ENCODE measurements at places on chromosomes 4 and X.

DNA sequence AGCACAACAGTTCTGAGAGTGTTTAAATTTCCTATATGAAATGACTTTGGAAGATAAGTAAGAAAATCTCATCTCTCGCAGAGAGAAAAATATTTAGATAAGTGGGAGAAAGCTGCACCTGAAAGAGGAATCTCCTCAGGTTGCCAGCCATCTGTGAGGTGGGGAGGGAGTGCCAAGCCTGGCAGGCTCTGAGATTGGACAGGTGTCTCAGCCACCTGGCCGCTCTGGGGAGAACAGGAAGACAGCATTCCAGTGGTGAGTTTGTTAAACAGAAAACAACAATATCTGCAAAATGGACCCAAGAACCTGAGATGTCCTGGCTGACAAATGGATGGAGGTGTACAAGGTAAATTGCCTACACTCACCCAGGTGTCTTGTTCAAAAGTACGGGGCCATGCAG, 31.3 kb downstream of the EMCN start:
- DNase-seq = no peak

- no peak for DNase-seq
Measured at GRCh38 chr4:56468097-56468422, 643 bp downstream of the SRP72 start.

DNA sequence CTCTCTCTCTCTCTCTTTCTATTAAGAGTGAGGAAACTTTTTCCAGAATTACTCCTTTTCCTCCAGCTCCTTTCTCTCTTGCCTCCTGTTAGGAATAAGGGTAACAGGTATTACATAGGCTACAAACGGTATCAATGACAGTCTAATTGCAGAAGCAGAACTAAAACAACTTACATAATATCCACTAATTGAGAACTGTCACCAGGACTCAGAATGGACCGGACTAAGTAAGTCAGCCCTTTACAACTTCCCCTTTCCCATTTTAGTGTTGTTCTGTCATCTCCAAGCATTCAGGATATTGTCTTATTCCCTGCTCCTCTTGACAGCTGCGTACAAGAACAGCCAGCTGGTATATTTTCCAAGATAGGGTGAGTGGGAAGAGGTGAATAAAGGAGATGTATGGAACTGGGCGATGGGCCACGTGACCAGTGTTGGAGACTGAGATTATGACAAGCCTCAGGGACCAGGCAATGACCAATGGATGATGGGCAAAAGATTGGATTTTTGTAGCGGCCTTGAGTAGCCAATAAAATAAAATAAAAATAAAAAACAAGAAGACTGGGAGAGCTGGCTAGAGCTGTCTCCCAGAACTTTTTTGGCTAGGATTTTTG, 2.3 kb upstream of the FNIP2 start:
- no peak for DNase-seq

DNA sequence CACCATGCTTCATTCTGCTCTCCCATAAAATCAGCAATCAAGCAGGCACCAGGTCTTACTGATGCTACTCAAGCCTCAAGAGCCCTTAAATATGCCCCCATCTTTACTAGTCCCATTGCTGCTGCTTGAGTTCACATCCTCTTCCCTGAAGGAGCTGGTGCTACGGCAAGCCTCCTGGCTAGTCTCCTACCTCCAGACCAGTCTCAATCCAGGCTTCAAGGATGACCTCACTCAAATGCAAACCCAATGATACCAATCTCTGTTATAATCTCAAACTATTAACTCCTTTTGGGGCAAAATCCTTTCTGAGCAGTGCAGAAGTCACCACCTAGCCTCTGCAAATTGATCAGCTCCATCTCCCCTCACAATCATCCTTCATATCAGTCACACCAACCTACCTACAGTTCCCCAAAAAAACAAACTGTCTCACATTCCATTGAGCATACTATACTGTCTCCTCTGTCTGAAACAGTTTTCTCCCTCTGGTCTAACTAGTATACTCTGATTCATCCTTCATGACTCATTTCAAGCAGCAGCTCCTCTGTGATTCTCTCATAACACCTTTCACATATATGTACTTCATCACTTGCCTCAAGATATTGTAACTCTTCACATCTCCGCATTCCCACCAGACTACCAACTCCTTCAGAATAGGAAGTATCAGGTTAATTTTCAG, 30.0 kb downstream of the PAPSS1 start:
- DNase-seq = no peak

DNA sequence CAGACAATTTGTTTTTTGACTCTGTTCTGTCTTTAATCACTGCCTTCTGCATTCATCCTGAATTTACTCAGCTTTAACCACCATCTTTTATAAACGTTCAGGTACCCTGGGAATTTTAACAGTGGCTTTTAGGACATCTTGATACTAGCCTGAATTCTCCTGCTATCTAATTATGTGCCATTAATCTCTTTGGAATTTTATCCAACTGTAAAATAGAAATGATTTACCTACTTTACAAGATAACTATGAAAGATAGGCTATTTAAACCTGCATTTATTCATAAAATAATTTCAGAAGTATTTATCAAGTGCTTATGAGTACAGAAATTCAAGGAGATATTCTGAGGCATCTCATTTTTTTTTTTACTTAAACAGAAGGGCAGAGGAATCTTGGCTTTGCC, 146.5 kb upstream of the PLAC1 start:
- DNase-seq = no peak

GRCh38 chrX:106144755-106145639, 23.1 kb upstream of the PWWP3B start:
- DNase-seq = no peak

DNA sequence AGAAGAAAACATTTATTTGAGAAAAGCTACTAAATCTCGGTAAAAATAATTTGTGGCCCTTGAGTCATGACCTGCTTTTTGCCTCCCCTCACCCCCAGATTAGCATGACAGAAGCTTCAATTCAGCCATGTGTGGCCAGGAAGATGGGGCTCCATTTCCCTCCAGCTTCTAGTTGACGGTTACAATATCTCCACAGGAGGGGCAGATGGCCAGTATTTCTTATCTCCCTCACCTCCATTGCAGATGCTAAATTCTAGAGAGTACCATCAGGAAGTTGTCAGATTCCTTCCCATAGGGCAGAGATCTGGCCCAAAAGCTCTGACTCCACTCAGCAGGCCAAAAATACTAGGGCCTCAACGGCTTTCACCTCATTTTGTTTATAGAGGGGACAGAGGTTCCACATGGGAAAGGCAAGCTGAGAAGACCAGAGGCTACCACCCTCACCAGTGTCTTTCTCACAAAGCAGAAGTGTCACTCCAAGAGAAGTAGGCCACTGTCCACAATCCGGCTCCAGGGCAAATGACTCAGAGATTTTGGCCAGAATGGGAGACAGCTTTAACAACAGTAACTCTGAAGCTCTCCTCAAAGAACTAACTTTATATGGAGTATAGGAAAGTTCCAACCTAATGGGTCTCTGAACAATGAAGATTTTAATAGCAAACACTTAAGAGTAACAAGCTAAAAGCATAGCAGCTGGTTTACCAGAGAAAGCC, 108.3 kb downstream of the TBC1D19 start:
- no peak for DNase-seq

- no peak for DNase-seq
Measured at GRCh38 chr4:71545168-71545567, 206.3 kb downstream of the SLC4A4 start.

DNA sequence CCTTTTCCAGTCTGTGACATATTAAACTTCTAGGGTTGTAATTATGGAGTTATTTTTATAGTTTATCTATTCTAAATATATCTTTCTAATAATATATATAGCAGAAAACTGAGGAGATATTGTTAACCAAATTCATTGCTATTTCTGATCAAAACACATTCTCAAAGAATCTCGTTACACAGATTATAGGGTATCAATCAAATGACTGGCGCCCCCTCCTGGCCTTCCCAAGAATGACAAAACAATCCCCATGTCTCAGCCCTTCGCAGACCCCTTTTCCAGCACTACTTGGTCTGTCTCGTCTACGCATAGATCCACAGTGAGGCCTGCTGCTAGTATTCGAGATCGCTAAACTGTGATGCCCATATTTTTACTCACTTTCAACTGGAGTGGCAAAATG, 209.3 kb downstream of the GPC3 start:
- DNase-seq = no peak

- DNase-seq = no peak
Measured at GRCh38 chrX:111492085-111492484, 19.4 kb upstream of the SERTM2 start.

GRCh38 chr4:183164963-183165362, 65.9 kb downstream of the WWC2 start:
- DNase-seq = no peak

- no peak for DNase-seq
Measured at GRCh38 chr4:33467291-33467690, 2747.1 kb downstream of the PCDH7 start.

- DNase-seq = no peak
Measured at GRCh38 chrX:115499112-115499805, 61.7 kb upstream of the PLS3 start.

DNA sequence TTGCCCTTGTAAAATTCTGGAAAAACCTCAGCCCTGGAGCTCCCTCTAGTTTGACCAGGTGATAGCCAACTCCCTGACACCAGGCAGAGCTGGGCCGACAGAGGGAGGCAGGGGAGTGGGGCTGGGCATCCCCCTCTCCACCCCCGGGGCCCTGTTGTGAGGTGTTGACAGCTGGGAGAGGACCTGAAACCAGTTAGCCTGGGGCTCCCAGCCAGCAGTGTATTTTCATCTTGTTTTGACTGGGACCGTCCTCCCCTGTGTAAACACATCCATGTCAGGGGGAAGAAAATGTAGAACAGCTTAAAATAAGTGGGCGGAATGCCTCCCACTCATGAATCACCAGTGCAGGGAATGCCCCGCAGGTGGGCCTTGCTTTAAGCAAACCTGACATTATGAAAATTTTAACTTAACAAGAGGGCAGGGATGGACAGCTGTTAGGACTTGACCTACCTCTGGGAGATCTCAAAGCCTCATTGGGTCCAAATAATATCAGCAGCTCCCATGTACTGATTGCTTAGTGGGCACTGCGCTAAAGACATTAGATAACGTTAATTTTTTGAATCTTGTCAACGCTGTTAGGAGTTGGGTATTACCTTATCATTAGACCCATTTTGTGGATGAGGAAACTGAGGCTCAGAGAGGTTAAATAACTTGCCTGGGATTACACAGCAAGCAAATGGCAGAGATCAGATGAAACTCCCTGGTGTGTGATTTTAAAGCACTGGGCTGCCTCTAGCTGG, 45.9 kb downstream of the TSC22D3 start:
- DNase-seq = no peak

DNA sequence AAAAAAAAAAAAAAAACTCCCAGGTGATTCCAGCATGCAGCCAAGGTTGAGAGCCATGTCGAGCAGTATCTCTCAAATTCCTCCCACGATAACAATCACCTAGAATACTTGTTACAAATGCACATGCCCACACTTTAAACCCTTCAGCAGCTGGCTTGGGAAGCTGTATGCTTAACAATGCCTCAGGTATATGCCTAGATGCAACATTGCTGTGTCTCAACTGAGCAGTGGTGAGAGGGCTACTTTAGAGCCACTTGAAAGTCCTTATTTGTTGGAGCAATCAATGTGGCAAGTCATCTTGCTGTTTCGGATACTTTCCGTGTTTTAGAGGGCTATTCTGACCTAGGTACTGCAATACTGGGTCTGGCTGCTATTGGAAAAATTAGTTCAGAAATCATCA, 487.4 kb downstream of the INPP4B start:
- DNase-seq = no peak

DNA sequence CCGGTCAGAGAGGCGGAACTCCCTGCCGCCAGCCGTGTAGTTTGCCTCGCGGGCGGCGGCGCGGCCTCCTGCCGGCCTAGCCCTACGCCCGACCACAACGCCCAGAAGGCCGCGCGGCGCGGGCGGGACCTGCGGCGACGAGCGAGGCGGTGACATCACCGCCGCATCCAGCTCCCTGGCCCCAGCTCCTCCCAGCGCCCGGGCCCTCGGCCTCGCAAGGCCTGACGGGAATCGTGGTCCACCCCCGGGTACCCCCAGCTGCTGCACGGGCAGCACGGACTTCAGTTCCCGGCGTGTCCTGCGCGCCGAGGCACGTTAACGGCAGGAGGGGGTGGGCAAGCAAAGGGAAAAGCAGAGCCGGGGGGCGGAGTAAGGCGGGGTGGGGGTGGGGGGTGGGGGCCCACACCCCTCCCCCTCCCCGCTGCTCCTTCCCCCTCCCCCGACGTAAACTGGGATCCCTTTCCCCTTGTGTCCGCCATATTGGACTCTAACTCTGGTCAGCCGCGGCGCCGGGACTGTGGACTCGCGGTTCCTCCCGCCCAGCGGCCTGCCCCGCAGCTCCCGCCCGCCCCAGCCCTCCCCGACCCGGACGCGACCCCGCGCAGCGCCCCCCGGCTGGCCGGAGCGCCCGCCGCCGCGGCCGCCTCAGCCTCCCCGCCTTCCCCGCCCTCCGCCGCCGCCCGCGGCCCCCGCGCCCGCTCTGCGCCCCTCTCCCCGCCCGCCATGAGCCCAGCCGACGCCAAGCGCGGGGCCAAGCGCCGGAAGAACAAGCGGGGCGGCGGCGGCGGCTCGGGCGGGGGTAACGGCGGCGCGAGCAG, at the start of gene FAM193A:
Gene FAM193A (plus strand): TSS at position 455 of the 818 bp plus-strand sequence. CDS start 269 bp downstream, at position 724.
- DNase-seq = peak; percentile 95

- no peak for DNase-seq
Measured at GRCh38 chrX:23383411-23383810, 48.8 kb downstream of the PTCHD1 start.

DNA sequence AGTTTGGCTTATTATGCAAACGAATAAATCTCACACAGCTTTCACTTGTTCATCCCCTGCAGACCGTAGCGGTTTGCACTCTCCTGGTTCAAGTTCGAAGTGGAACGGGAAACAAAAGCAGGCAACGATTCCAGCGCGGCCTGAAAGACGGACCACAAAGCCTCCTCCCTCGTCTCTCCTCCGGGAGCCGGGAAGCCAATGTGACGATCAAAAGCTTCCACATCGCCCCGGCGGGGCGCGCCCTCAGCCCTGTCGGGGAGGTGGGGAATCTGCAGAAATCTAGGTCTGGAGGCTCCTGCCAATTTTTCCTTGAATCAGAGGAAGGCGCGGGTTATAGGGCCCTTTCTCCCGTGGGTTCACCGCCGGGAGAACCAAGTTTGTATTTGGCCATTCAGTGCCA, 16.9 kb upstream of the ZIC3 start:
- DNase-seq = no peak

DNA sequence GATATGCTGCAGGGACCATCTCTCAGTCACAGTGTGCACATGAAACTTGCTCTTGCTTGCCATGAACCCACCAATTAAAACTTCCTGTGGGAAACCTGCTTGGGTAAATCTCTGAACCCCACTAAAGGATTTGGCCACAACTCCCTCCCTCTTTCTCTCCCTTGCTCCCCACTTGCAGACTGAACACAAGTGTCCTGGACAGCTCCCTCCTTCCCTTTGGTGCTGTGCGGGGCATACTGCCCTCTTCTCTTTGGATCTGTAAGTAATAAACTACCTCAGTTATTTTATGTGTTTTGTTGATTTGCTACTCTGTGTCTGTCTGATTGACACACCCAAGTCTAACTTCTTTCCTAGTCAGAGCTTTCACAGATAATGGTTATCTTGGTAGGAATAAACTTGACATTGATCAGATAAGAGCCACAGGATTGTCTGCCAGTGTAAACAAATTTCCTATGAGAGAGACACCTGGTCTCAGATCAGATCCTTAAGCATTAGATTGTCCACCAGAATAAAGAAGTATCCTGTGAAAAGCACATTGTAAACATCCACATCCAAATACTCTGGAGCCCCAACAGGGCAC, 41.8 kb downstream of the SULT1E1 start:
- no peak for DNase-seq

Measured in hypothalamus (tissue), 51 donors.